Osteoblast (primary cell): ENCODE measurements at places on chromosomes 7 and 10. TPM values are rescaled to one million over a fixed set of nuclear protein-coding genes. Genes with fewer than 3 reads are reported as not detected.

The CADPS2 gene
- total RNA-seq, result 21.7 and 26.2 TPM in 2 replicates

The LBX1 gene
- total RNA-seq, result not detected in 2 replicates

The IFIT2 gene
- total RNA-seq, result 7.7 and 9.0 TPM in 2 replicates

DNA sequence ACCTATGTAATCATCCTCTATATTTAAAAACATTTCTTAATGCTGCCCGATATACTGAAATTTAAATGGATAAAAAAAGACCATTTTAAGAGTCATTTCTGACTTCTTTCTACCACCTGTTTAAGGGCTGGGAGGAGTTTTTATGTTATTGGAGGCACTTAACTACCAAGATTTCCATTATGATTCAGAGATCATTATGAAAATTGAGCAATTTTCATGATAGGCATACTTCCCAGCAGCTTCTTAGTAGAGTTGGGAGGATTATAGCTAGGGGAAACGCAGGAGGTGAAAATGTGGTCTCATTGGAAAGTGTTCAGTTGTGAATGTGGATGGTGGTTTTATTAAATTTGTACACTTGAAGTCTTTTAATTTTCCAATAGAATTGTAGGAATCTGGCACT, 28.4 kb upstream of the FAM204A start:
- peaks cover 11% of the 10 kb centered on the region for H3K4me1 ChIP-seq
- DNase-seq, result peak; percentile 2
- no peaks in the 10 kb centered on the region for H3K27me3 ChIP-seq
- H3K4me3 ChIP-seq, result no peak overlapping the region

DNA sequence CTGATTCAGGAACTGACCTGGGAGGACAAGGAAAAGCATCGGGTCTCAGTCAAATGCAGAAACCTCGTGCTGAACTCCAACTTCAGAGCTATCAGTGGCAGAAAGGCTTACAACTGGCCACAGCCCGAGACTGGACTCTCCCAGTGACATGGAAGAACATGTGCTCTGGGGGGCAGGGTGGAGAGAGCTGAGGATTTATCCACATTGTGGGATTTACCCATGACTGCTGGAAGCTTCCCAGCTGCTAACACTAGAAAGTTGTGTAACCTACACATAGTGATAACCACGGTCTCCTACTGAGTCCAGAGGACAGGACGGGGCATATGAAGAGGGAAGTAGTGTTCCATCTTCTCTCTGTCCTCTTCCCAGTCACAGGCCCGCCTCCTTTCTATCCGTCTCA, 103.4 kb downstream of the ITIH5 start:
- H3K27ac ChIP-seq, result no peak overlapping the region
- no peak overlapping the region for H3K4me3 ChIP-seq
- H3K27me3 ChIP-seq, result no peaks in the 10 kb centered on the region
- no peaks in the 10 kb centered on the region for H3K36me3 ChIP-seq
- H3K4me1 ChIP-seq, result no peaks in the 10 kb centered on the region

GRCh38 chr10:69612760-69613159, 17.3 kb upstream of the FAM241B start:
- H3K4me1 ChIP-seq, result no peaks in the 10 kb centered on the region
- no peak overlapping the region for H3K27ac ChIP-seq
- no peaks in the 10 kb centered on the region for H3K36me3 ChIP-seq
- H3K27me3 ChIP-seq, result peaks cover 7% of the 10 kb centered on the region
- peak; percentile 18 for DNase-seq

GRCh38 chr10:93917821-93918220, 24.0 kb downstream of the SLC35G1 start:
- H3K36me3 ChIP-seq, result no peaks in the 10 kb centered on the region
- H3K4me3 ChIP-seq, result no peak overlapping the region
- no peak for DNase-seq
- H3K27me3 ChIP-seq, result no peaks in the 10 kb centered on the region

DNA sequence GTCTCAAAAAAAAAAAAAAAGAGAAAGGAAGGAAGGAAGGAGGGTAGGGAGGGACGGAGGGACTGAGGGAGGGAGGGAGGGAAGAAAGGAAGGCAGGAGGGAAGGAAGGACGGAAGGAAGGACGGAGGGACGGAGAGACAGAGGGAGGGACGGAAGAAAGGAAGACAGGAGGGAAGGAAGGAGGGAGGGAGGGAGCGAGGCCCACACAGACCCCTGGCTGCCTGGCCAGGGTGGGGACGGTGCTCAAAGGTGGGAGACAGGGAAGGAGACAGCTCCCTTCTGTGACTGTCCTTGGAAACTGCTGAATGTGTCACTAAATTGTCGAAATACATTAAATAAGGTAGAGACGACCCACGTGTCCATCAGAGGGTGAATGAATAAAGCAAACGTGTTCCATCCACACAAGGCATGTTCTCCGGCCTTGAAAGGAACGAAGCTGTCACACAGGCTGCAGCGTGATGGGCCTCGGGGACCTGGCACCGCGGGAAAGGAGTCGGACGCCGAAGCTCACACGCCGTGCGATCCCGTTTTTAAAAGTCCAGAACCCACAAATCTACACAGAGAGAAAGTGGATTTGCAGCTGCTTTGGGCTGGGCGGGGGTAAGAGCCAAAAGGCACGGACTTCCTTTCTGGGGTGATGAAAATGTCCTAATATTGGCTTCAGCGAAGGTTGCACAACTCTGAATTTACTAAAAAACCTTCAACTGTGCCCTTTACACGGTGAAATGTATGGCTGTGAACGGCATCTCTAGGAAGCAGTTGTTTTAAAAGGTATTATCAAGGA, 23.3 kb downstream of the ADAP1 start:
- peaks cover 4% of the 10 kb centered on the region for H3K4me1 ChIP-seq
- no peak overlapping the region for H3K27ac ChIP-seq
- H3K36me3 ChIP-seq, result no peaks in the 10 kb centered on the region
- no peaks in the 10 kb centered on the region for H3K27me3 ChIP-seq
- no peak for DNase-seq

- peaks cover 71% of the 10 kb centered on the region for H3K4me1 ChIP-seq
- DNase-seq, result no peak
- H3K27me3 ChIP-seq, result no peaks in the 10 kb centered on the region
- no peak overlapping the region for H3K4me3 ChIP-seq
- peak overlapping the region; percentile 90 for H3K27ac ChIP-seq
Measured at GRCh38 chr10:5549462-5550249, 24.9 kb downstream of the CALML3 start.

DNA sequence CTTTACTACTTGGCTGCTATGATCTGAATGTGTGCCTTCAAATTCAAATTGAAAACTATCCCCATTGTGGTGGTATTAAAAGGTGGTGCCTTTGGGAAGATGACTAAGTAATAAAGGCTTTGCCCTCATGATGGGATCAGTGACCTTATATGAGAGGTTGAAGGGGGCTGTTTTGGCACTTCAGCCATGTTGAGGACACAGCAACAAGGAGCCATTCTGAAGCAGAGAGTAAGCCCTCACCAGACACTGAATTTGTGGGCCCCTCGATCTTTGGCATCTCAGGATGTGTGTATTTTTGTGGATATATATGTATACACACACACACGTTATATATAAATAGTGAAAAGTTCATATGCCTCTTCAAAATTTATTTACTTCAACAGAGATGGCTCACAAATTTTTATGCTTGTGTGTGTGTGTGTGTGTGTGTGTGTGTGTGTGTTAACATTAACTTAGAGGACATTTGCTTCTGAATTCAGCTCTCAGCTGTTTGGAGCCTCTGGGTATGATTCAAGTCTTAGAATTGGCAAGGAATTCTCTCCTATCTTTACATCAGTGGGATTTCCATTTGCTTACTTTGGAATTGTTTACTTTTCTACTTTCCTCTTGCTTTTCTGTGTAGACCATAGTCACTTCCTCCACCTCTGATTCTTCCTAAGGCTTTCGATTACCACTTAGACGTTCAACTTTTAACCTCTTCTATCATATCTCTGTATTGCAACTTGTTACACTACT, 66.6 kb downstream of the MAGI2 start:
- H3K27me3 ChIP-seq, result no peaks in the 10 kb centered on the region
- H3K4me1 ChIP-seq, result peaks cover 7% of the 10 kb centered on the region
- DNase-seq, result no peak
- no peak overlapping the region for H3K27ac ChIP-seq
- H3K4me3 ChIP-seq, result no peak overlapping the region
- no peaks in the 10 kb centered on the region for H3K36me3 ChIP-seq

DNA sequence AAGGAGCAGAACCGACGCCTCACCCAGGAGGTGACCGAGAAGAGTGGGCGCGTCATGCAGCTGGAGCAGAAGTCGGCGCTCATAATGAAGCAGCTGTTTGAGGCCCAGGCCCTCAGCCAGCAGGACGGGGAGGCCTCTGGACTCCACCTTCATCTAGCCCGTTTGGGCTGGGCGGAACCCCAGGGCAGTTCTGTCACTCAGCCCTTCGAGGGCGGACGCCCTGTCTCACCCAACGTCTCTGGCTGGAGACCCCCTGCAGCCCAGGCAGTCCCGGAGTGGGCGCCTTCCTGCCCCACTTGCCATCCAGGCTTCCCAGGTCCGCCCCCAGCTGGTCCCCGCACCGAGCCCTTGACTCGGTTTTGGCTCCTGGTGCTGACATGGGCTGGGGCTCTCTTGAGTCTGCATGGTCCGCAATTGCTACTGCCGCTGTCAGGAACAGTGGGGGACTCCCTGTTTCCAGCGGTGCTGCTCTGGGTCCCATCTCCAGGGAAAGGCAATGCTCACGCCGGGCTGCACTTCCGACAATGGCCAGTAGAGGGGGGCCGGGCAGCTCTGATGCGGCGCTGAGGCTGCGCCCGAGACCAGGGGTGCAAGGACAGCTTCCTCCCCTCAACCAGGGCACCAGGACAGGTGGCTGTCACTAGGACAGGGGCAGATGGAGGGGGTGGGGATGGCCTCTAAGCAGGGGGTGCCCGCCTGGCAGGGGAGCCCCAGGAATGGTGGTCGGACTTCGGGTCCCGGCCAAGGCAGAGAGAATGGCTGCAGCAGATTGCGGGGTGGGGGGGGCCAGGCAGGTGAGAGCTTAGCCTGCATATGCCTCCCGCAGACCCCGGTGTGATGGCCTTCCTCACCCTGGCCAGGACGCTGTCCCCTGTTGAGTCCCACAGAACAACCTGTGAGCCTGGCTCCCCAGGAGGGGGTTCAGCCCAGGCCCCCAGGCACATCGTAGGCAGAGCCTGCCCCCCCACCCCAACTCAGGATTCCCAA, 71.2 kb upstream of the KCTD7 start:
- no peaks in the 10 kb centered on the region for H3K27me3 ChIP-seq
- H3K36me3 ChIP-seq, result peaks cover 40% of the 10 kb centered on the region
- H3K27ac ChIP-seq, result no peak overlapping the region
- DNase-seq, result peak; percentile 99

- H3K4me3 ChIP-seq, result no peak overlapping the region
- DNase-seq, result no peak
- H3K4me1 ChIP-seq, result peaks cover 4% of the 10 kb centered on the region
- H3K27me3 ChIP-seq, result peaks cover 5% of the 10 kb centered on the region
- H3K27ac ChIP-seq, result no peak overlapping the region
Measured at GRCh38 chr10:28985137-28985885, 303.6 kb upstream of the LYZL1 start.

DNA sequence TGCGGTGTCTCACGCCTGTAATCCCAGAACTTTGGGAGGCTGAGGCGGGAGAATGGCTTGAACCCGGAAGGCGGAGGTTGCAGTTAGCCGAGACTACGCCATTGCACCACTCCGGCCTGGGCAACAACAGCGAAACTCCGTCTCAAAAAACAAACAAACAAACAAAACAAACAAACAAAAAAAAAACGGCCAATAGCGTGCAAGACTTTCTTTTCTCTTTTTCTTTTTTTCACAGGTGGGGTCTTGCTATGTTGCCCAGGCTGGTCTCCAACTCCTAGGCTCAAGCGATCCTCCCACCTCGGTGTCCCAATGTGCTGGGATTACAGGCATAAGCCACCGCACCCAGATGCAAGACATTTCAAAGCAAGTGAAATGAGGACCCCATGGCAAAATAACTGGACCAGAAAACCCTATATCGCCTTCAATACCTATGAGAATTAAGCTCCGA, 1.6 kb downstream of the PSAP start:
- peak overlapping the region; percentile 96 for H3K27ac ChIP-seq
- H3K36me3 ChIP-seq, result no peaks in the 10 kb centered on the region
- H3K4me3 ChIP-seq, result peak overlapping the region; percentile 100
- H3K27me3 ChIP-seq, result no peaks in the 10 kb centered on the region
- H3K4me1 ChIP-seq, result peaks cover 26% of the 10 kb centered on the region

GRCh38 chr10:6228647-6229046, 25.9 kb downstream of the PFKFB3 start:
- H3K27ac ChIP-seq, result peak overlapping the region; percentile 72
- peaks cover 47% of the 10 kb centered on the region for H3K36me3 ChIP-seq
- peaks cover 15% of the 10 kb centered on the region for H3K4me1 ChIP-seq
- H3K4me3 ChIP-seq, result peak overlapping the region; percentile 52
- peak; percentile 94 for DNase-seq

- no peak overlapping the region for H3K4me3 ChIP-seq
- no peak overlapping the region for H3K27ac ChIP-seq
- DNase-seq, result no peak
- no peaks in the 10 kb centered on the region for H3K27me3 ChIP-seq
- H3K4me1 ChIP-seq, result no peaks in the 10 kb centered on the region
Measured at GRCh38 chr7:116024826-116025809, 5.4 kb downstream of the TFEC start.

GRCh38 chr10:97861924-97862323, 12.3 kb downstream of the GOLGA7B start:
- no peaks in the 10 kb centered on the region for H3K36me3 ChIP-seq
- H3K27ac ChIP-seq, result no peak overlapping the region

DNA sequence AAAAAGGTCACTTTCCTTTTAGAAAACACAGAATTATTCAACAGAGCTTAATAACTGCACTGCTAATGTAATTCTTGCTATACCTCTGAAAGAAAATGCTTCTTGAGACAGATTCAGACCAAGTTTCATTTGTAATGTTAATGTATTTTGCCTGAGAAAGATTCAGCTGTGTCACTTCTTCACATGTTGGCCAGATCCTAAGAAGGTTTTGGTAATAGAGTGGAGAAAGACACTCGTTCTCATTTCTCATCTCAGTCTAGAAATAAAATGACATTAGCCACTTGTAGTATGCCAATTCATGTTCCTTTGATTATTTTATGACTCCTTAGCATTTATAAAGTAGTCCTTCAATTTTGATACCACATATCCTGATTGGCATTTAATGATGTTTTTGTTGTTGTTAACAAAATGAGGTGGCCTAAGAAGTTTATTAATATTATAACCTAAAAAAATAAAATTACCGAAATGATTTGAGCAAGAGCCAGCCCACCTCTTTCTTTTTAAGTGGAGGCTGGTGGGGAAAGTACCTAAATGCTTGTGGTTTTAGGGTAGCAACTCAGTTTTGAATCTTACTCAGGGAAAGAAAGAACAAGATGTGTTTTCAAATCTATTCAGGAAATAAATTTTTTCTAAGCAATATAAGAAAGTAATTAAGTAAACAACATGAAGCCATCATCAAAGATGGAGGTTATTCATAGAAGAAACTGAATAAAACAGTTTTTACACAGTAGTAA, 16.4 kb upstream of the ELAPOR2 start:
- no peak overlapping the region for H3K4me3 ChIP-seq
- no peaks in the 10 kb centered on the region for H3K36me3 ChIP-seq
- H3K27me3 ChIP-seq, result no peaks in the 10 kb centered on the region
